Right hindlimb (tissue), 1 donor: ENCODE measurements at places on chromosomes 11 and 22.
A peak's percentile ranks its signal among the peaks of the same experiment; 100 is the strongest.

GRCh38 chr11:126176853-126177470 is 34.5 kb downstream of the RPUSD4 start:
- no peak for DNase-seq

DNA sequence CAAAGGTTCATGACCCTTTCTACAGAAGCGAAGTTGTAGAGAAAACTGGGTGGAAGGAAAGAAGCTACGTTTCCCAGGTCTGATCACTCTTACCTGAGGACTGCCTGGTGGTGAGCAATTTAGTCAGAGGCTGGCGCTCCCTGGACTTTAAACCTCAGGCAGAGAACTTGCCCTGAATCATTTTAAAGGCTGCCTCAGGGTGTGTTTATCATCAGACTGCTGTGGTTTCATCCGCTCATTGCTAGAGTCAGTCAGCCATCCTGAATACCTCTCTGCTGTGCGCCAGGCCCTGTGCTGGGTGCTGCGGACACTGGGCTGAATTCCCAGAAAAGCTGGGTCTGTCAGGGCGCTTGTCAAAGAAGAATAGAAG is 2.7 kb downstream of the DTX4 start:
- no peak for DNase-seq

DNA sequence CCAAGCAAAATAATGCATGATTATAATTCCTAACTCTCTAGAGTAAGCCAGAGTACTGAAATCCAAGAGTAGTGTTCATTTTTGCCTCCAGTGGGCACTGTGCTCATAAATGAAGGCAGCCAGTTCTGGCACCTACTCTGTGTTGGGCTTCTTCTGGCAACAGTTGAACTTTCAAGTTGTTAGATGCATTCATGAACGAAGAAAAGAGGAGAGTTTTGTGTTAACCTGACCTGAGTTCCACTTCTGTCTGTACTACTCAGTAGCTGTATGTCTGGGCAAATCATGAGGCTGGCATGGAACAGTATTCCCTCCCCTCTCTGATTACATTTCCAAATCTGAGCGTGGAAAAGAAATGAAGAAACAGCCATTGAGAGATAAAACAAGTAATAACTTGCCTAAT is 20.3 kb upstream of the TENM4 start:
- peak; percentile 32 for DNase-seq

DNA sequence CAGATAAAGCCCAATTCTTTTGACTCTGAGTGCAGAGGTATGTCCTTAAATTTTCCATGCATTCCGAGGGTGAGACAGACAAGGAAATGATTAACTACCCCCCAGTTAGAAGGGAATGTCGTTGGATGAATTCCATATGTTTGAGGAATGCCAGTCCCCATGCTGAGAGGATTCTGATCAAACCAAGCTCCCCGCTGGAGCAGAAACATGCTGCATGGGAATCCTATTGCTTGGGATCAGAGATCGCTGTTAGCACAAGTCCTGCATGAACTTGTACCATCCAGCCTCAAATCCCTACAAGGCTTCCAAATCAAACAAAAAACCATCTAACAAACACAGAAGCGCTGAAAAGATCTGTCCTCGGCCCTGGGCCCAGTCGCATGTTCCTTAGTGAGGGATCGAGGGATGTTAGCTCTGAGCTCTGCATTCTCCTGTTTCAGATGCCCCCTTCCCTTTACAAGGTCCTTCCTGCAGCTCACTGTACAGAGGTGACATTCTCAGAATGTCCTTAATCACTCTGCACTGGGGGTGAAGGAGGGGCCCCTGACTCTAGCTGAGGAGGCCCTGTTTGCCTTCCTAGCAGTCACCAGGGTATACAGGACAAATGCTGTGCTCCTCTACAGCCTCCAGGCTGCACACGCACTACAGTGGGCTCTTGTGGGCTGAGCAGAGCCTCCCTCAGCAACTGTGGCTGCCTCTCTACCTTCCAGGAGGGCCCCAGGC is 353.4 kb downstream of the TENM4 start:
- DNase-seq, result no peak

DNA sequence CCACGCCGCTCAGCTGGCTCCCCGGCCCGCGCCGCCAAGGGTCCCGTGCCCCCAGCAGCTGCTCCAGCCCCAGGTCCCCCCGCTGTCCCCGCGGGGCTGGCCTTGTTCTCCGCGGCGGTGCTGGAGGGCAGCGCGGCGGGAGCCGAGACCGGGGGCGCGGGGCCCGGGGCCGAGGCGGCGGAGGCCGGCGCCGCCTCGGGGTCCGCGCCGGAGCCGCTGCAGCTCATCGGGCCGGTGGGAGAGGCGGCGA is 128 bp downstream of the TAF10 start:
- DNase-seq, result no peak

GRCh38 chr22:39153220-39153717 is 789 bp upstream of the CBX7 start:
- DNase-seq, result no peak

- no peak for DNase-seq
Observed at GRCh38 chr11:95776859-95777258, 12.7 kb downstream of the FAM76B start.

DNA sequence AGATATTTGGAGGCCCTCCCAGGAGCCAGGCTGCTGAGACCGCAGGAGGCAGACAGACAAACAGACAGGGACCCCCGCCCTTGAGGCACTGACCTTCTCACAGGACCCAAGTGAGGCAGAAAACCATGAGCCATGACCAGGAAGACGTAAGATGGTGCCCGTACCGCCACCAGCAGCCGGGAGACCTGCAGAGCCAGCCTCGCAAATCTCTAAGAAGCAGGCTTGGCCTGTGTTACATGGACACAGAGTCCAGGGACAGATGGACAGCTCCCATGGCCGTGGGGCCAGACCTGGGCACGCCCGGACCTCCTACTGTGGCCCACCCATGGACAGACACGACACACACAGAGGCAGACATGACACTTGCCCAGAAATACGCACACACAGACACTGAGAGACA is 30.7 kb upstream of the TOLLIP start:
- no peak for DNase-seq

DNA sequence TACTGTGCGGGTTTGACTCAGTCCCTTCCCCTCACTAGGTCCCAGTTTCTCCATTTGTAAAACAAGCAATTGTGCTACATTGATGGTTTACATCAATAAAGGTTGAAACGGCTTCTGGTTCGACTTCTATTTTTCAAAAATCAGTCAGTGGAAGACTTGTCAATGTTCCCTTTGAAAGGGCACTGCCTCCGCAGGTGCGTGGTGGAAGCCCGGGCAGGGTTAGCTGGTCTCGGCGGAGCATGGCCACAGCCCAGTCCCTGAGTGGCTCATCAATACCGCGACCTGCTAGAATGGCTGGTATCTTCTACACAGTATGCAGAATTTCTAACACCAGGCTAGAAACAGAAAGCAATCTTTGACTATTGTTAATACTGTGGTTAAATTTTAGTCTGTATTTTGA is 16.1 kb downstream of the MS4A10 start:
- DNase-seq, result no peak

- peak; percentile 67 for DNase-seq
Observed at GRCh38 chr22:36258701-36259614, 6.0 kb downstream of the APOL1 start.

- DNase-seq, result no peak
Observed at GRCh38 chr22:44271732-44272400, 40.9 kb downstream of the SHISAL1 start.
